ENCODE measurements at places on chromosomes 5 and 9.

DNA sequence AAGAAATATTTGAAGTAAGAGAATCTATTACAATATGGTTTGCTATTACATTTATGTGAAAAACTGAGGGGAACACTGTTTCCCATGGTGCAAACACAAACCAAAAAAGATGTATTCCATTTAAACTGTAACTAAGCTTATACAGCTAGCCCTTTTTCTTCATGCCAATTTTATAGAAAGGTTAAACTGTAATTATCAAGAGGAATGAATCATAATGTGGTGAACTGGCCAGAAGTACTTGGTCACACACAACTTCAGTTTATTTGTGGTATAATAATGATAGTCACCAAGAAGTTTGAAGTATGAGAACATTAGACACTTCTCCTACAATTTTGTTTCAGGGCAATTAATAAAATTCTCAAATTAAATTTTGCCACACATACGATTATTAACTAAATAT lies 177.9 kb downstream of the XRCC4 start:
- no peak for DNase-seq

GRCh38 chr5:118430076-118430475 lies 558.3 kb downstream of the DTWD2 start:
- no peak for DNase-seq

GRCh38 chr9:125663127-125663526 lies 43.9 kb downstream of the MAPKAP1 start:
- no peak for DNase-seq

DNA sequence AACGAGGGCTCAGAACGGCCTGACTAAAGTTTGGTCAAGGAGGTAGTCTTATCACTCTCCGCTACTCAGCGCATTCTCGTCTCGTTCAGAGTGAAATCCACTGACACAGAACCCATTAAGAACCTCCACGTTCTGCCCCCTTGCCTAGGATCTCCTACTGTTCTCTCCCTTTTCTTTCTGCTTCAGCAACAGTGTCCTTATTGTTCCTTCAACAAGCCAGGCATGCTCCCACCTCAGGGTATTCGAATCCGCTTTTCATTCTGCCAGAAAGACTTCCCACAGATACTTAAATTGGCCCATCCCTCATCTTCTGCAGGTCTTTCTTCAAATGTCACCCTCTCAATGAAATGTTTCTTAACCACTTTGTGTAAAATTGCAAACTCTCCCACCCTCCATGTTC lies 4.3 kb upstream of the ZNF354C start:
- DNase-seq = no peak

DNA sequence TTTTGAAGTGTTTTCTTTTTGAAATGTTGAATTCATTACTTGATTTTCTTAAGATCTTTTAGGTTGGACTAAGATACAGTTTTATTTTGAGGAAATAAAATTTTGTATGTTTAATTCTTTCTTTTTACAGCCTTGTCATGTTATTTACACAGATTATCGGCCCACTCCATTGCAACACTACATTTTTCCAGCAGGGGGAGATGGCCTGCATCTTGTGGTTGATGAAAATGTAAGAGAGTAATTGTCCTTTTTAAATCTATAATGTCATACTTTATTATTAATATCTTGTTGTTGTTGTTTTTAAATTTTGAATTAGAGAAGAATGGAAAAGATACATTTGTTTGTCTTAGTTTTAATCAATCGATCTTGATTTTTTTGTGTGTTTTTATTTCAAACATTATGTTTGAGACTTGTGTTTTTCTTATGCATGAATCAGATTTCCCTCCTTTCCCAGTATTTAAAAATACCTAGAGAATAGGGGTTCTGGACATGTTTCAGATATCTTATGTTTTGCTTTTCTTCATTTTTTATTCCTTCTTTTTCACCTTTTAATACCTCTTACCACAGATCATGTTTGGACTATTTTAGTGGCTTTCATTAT lies 36.7 kb downstream of the MTREX start:
- DNase-seq = peak; percentile 27

- no peak for DNase-seq
These were observed at the start of gene CLIC3 for GRCh38 chr9:136996361-136997292. Gene CLIC3 (minus strand): TSS chr9:136996568. CDS start chr9:136996543, 25 bp downstream.

DNA sequence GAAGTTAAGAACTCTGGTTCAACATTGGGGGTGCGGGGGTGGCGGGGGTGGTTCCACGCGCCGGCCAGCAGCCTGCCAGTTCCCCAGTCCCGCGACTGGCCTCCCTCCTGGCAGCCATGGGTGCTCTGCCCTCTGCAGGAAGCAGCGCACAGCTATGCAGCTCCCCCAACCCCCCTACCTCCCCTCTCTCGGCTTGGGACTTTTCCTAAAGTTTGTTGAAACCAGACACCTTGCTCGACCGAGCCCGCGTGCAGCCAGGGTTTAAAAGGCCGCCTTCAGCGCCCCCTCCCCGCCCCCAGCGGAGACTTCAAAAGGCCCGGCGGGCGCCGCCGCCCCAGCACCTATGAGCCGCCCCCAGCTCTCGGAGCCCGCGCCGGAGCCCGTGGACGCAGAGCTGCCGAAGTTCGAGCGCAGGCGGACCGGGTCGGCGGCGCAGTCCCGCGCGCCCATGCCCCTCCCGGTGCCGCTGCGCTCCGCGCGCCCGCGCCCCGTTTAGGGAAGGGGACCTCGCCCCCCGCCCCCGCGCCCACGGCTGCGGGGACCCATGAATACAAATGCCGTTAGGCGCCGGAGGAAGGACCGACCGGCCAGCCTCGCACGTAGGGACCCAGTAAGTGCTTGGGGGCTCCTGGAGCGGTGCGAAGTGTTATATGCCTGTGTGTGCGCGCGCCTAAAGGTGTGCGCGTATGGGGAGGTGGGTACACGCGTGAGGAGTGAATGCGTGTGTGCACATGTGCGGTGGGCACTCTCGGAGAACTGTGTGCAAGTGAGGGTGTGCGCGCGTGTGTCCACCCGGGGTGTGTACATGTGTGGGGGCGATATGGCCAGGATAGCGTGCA lies 1.4 kb upstream of the COL27A1 start:
- DNase-seq = no peak

DNA sequence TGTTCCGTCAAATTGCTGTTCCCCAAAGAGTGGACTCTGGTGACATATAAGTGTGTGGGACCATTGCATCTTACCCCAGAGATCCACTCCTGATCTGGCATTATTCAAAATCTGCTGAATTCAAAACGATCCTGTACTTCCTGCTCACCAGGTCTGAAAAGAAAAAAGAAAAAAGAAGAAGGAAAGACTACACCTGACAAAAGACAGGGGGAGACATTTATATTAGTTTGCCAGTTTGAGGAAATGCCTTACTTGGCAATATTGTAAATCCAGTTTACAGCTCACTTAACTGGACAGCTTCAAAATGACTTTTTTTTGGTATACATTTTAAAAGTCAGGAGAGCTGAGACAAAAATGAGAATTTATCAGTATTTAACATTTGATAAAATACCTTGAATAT lies 15.0 kb upstream of the GRHPR start:
- DNase-seq = no peak

DNA sequence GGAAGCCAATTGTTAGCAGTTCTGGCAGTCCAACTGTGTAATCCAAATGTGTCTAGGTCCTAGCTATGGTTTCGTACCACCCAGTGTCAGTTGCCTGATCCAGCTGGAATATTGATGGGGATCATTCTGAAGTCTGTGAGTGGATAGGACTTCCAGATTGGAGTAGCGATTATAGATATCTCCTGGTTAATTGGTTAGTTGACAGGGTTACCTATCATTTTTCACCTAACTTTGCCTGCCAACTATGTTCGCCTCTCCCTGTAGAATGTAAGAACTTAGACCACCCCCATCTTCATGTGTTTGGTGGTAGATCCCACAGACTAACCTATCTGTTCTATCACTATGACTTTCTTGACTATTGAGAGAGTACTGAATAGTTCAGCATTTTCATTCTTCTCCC lies 59.9 kb downstream of the TEK start:
- no peak for DNase-seq

- DNase-seq = no peak
These were observed 12.9 kb downstream of the BARHL1 start for GRCh38 chr9:132595319-132595718.

GRCh38 chr5:128121651-128122050 lies 38.1 kb downstream of the SLC12A2 start:
- no peak for DNase-seq

DNA sequence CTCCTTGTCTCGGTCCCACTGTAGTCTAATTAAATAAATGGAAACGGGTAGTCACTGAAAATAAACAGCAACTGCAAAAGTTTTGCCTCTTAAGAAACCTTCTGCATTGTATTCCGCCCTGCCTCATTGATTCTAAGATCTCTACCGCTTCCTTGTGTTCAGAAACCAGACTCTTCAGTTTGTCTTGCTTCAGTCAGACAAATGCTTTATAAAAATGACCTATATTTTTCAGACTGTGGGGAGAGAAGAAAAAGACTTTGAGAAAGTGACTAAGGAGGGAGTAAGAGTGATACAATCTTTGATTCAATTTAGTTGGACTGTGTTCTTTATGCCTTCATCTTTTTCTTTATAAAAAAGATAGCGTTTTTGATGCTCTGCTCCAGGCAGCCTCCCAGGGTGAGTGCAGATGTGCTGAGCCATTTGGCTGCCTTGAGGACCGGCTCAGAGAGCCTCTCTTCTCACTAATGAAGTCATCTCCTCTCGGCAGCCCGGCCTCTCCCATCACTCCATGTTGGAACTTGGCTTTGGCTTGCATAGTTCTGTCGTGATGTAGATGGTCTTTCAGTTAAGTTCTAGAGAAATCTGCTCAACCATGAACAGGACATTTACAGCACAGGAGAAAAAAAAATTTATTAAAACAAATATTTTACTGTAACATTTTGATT lies 4.0 kb upstream of the VCAN start:
- DNase-seq = no peak

- DNase-seq = no peak
These were observed 149.9 kb upstream of the ANKH start for GRCh38 chr5:15021266-15022046.

DNA sequence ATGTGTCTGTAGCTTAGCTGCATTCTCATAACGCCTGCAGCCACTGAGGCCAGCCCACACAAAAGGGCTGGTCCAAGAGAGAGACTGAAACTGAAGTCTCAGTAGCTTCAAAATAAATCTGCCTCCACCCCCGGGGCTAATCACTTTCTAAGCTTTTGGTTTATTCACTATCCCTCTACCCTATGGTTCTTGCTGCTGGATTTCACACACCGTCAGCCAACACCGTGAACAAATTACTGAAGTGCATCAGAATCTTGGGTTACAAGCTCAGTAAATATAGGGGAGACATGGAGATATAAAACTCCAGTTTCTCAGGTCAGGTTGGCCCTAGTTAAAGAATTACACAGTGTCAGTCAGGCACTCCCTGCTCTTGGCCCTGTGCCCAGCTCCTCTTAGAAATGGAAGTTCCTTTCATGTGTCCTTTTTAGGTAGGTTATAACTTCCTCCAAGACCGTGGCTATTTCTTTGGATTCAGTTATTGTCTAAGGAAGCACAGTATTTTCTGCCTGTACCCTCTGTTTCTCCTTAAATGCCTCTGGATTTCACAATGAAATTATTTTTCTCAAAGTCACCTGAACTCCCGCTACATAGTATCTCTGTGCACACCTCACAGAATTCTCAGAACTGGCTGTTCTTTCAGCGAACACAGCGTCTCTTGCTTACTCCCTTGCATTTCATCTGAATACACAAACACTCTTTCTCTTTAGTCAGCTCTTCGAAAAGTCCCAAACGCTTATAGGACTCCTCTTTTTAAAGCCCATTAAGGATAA lies 112.5 kb downstream of the FAM174A start:
- peak; percentile 49 for DNase-seq

DNA sequence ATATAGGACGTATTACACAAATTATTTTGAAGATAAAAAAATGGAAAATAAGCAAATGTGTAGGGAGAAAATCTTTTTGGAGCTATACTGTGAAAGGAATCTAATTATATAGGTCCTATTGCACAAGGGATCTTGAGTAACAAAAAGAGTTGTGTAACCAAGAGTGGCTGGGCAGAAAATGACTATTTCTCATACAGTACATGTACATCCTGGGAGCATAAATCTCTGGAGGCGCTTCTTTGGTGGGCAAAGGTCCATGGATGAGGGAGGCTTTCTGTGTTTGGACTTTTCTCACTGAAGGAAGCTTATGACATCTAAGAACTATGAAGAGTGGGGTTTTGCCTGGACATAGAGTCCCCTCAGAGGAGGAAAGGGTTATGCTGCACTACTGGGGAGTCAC lies 29.8 kb downstream of the ANKS6 start:
- no peak for DNase-seq

DNA sequence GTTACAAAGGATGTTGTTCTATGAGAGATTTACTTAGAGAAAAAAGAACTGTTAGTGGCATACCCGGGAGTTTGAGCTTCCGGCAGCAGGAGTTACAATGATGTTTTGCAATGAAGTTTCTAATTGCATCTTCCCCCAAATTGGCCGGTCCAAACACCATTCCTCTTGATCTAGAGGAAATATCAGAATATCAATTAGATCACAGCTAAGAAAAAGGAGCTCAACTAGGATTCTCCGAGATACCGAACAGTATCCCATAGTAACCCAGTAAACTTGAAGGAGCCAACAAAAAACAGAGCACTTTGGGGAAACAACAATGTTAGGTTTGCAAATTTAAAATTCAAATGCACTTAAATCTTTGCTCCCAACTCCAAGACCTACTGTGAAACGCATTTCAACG lies 159.5 kb downstream of the TRPM6 start:
- DNase-seq = no peak

DNA sequence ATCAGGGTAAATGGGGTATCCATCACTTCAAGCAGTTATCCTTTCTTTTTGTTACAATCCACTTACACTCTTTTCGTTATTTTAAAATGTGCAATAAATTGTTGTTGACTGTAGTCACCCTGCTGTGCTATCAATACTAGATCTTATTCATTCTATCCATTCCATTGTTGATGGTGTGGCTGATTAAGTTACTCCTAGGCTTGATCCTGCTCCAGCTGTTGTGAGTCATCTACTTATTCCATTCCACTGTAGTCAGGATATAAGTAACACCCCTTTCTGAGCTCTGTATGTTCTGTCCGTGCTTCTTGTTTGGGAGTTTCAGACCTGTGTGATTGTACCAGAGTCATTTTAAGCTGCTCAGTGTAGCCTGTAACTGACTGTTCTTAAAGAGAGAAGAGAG lies 122.5 kb upstream of the RUSC2 start:
- no peak for DNase-seq

DNA sequence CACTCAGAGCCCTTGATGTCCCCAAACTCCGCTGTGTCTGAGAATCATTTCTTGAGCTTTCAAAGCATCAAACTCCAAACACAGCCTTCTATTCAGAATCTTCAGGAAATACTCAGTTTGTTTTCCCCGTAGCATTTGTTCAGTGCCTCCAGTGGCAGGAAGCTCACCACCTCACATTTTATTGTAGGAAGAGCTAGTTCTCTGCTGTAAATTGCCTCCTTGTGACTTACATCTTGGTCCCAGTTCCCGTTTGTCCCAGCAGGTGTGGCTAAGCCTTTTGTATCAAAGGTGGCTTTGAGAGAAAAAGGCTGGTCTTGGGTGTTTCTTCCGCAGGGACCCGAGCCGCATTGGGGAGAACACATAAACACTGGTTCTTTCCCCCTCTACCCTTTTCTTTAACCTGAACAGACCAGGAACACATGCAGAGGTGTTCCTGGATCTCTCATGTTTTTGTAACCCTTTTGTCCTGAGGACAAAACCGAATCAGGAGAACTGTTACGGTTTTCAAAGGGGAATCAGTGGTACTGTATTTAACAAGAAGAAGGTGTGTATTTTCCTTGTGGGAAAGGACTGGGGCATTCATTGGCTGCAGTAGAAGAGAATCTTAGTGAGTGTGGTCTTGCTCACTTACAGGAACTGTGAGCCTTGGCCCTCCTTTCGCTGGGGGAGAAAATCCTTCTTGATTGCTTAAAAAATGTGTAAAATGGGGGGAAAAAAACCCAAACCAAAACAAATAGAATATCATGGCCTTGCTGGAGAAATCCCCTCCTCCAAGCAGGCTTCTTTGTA lies 1.9 kb downstream of the OSMR start:
- DNase-seq = no peak
